ENCODE measurements at places on chromosomes 5 and 9.

- DNase-seq: peak; percentile 39
These were observed 19.8 kb upstream of the NUDT12 start for GRCh38 chr5:103582364-103582763.

DNA sequence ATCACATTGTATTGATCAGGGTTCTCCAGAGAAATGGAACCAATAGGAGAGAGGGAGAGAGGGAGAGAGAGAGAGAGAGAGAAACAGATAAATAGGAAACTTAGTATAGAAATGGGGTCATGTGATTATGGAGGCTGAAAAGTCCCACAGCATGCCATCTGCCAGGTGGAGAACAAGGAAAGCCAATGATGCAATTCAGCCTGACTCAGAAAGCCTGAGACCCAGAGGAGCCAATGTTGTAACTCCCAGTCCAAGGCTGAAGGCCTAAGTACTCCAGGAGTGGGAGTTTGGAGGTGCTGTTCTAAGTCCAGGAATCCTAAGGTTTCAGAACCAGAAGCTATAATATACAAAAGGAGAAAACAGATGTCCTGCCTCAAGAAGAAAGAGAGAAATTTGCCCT lies 48.4 kb upstream of the ISOC1 start:
- DNase-seq: no peak

- DNase-seq: no peak
These were observed 177.8 kb downstream of the TTLL11 start for GRCh38 chr9:121915304-121915625.

- no peak for DNase-seq
These were observed 264.3 kb downstream of the RFX3 start for GRCh38 chr9:3261484-3261883.

DNA sequence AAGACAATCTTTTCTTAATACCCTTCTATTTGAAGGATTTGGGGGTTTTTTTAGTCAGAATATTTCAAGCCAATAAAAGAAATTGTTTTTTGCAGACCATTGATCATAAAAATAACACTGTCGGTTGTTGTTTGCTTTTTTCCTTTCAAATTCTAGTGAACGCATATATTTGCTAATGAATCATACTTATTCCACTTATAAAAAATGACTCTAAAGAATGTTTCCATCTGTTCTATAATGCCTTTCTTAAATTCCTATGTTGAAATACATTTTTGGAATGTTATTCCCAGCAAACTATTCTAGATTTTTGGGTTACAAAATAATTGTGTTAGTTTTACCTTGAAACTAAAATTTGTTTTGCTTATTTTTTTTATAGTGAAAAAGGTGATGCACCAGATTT lies 32.2 kb downstream of the CWC27 start:
- DNase-seq: no peak

DNA sequence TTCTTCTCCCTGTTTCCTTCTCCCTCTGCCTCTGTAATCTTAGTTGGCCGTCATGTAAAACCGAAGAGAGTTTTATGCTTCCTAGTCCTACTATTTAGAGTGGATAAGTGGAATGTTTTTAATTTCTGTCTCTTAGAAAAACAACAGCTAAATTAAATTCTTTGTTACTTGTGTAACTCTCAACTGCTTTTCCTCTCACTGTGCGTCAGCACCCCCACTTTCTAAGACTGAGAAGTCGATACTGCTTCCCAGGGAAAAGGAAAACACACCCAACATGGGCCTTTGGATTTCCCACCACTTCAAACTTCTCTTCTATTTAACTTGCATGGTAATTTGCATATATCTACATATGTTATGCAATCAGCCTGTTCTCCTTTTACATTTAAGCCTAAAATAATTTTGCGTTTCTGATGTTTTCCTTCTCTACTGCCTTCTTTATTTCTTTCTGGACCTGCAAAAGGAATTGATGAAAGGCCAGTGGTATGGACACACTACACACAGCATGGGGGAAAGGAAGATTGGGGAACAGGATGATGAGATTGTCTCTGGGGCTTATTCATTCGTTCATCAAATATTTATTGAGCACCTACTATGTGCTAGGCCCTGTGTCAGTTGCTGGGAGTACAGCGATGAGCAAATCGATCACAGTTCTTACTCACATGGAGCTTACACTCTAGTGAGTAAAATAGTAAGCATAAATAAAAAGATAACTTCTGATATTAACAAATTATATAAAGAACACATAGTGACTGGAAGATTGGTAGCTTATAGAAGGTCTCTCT lies 52.5 kb upstream of the CTNNA1 start:
- no peak for DNase-seq

GRCh38 chr5:168929656-168930055 lies 350.5 kb upstream of the PANK3 start:
- DNase-seq: no peak

DNA sequence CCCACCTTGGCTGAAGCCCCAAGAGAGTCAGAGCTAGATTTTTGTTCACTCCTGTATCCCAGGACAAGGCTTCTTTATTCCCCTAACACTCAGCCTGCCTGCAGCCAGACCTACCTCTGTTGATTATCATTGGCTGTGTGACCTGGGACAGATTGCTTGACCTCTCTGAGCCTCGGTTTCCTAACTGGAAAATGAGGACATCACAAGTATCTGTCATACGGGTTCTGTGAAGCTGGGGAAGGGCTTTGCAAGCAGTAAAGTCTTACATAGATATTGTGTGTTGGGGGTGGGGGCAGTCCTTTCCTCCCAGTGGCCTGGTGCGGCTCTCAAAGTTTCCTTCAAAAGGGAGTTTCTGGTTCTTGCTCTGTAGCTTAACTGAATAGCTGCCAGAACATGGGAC lies 2.5 kb upstream of the NEK6 start:
- DNase-seq: no peak

- DNase-seq: no peak
These were observed 3.9 kb downstream of the NR2F1 start for GRCh38 chr5:93586736-93587596.

Data from NCI-H1694 (cell line).